ENCODE measurements at places on chromosomes 6 and 20.

DNA sequence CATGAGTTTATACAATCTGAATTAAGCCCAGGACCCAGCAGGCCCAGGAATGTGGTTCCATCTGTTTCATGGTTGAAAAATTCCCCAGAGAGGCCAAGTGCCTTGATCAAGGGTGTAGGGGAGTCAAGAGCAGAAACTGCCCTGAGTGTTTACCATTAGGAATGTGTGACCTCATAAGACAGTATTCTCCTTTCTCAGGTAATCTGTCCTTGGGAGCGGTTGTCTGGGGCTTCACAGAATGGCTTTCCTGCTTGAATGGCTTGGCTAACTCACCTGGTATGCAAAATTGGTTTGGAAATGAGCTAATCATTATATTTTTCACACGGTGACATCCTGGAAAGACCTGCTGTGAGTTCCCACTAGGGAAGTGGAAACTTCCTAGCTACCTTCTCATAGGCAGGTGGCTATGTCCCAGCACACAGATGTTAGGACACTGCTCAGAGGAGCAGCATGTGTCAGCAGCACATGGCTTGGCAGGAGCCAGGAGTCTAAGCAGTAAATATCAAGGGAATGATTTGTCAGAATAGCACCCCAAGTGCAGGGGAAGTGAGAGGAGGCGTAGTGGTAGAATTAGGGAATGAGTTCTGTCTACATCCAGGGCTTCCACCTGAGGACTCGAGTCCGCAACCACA, 17.7 kb downstream of the CLIC5 start:
- DNase-seq: no peak

DNA sequence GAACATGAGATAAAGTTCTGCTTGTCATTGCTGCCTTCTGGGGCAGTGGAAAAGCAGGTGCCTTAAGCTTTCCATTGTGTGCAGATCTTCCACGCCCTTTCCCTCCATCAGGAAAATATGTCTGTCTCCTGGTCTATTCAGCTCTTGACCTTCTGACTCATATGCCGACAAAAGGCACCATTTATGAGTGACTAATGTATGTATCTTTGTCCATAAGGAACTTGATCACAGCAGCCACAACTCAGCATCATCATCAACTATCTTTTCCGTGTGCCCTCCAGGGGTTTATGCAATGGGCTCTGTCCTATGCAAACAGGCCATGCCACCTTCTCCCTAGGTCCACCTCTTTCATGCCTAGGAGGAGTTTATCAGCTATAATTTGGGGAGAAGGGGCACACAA, 102.7 kb upstream of the QKI start:
- DNase-seq: no peak

DNA sequence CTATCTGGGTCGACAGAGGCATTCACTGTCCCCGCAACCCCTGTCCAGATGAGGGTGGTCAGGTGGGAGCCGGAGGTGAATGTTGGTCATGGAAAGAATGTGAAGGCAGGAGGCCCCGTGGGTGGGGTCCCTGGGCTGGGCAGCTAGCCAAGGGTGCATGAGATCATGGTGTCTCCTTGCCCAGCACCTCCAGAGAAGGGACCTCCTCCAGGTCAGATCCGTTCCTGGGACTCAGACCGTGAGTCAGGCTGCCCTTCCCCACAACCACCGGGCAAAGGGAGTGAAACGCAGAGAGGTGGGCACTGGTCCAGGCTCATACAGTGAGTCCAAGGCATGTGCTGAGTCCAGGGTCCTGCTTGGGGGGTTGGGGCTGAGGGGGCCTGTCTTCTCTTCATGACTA, 3.5 kb downstream of the FOXS1 start:
- DNase-seq: no peak

GRCh38 chr20:33167859-33168258, at the start of gene BPIFA2:
TSS of gene BPIFA2 (plus strand) at chr20:33168159. CDS start at chr20:33169146, 987 bp downstream.
- no peak for DNase-seq

GRCh38 chr6:141259091-141259490, 873.6 kb upstream of the GJE1 start:
- DNase-seq: no peak

DNA sequence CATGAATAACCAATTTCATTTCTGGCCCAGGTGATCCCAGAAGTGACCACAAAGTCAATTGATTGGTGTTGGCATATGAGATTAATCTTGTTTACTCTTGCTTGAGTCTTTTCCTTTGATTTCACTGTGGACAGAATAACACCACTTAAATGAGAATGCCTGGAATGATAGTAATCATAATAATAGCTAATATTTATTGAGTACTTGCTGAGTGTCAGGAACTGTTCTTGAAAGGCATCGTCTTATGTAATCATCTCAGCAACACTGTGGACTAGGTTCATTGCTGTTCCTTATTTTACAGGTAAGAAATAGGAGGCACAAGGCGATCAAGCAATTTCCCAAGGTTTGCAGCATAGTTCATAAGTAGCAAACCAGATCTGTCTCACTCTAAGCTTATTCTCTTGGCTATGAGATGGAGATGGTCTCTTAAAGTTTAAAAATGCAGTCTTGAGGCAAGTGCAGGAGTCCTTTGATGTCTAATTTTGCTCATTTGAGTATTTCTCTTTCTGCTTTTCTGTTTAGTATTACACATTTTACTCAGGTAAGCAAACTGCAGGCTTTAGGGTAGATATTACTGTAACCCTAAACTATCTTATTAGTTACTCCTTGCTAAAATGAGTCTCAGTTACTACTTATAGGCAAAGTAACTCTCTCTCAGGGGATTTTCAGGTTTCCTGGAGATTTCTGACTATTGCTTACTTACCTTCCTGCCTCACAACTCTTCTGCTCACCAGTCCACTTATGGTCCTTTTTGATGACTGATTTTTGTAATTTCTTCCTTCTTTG, 6.3 kb downstream of the ADGRG6 start:
- DNase-seq: no peak

All from NCI-H748 treated with DMSO at 0.1 percent for 48 hours (cell line).